ENCODE measurements at places on chromosomes 5 and 9.
A peak's percentile ranks its signal among the peaks of the same experiment; 100 is the strongest.

DNA sequence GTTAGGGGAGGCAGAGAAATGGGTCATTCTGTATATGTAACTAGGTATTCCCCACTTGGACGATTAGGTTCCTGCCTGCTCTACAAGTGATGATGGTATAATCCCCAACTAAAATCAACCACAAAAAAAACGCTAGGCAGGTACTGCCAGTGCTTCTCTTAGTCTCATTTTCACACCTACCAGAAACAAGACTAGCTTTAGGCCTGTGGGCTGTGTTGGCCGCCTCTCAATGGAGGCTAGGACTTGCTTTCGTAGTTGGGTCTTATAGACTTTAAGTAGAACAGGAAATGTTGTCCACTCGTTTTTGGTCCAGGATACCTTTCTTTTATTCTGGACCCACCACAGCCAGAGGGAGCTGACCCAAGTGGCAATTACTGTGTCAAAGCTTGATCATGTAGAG lies 111.8 kb downstream of the UNC13B start:
- DNase-seq, result no peak

GRCh38 chr5:19519448-19519847 lies 468.6 kb downstream of the CDH18 start:
- DNase-seq, result no peak

DNA sequence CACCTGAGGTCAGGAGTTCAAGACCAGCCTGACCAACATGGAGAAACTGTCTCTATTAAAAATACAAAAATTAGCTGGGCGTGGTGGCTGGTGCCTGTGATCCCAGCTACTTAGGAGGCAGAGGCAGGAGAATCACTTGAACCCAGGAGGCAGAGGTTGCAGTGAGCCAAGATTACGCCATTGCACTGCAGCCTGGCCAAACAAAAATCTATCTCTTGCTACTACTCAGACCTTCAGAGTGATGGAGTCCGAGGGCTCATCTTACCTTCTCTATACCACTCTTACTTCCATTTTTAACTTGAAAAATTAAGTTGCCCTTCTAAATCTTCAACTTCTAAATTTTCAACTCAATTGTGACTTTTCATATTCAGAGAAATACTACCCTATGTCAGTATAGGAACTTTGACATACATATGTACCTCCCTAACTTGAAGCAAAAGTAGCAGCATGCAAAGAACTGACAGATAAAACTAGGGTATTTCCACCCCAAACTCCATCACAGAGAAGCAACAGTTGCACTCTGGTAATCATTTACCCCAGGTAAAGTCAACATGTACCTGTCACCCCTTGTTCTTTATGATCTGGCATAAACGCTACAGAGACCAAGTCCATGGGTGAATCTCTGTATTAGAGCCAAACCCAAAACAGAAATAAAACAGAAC lies 11.4 kb downstream of the ZFAND5 start:
- DNase-seq, result no peak

GRCh38 chr5:172199446-172199845 lies 5.5 kb downstream of the EFCAB9 start:
- DNase-seq, result no peak

GRCh38 chr9:114909661-114910060 lies 20.7 kb downstream of the TNFSF8 start:
- DNase-seq, result no peak

DNA sequence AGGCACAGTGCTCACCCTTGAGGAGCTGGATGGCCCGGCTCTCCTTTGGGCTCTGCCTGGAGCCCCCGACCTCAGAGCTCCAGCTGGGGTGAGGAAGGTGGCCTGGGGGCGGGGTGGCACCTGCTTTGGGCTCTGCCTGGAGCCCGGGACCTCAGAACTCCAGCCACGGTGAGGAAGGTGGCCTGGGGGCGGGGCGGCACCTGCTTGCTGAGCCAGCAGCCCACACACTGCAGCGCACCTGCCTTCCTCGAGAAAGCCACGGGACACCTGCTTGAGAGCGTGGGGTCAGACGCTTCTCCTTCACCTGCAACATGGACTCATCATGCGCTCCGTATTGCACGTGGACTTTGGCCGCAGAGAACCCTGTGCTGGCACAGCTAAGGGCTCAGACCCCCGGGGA lies 51.8 kb downstream of the IRX2 start:
- DNase-seq, result no peak

- peak; percentile 4 for DNase-seq
Observed at GRCh38 chr5:51383131-51384121, at the start of gene ISL1. TSS of gene ISL1 (plus strand) at chr5:51383448. CDS start at chr5:51383672, 224 bp downstream.

GRCh38 chr5:132475987-132476875 lies 14.3 kb downstream of the IRF1 start:
- no peak for DNase-seq

DNA sequence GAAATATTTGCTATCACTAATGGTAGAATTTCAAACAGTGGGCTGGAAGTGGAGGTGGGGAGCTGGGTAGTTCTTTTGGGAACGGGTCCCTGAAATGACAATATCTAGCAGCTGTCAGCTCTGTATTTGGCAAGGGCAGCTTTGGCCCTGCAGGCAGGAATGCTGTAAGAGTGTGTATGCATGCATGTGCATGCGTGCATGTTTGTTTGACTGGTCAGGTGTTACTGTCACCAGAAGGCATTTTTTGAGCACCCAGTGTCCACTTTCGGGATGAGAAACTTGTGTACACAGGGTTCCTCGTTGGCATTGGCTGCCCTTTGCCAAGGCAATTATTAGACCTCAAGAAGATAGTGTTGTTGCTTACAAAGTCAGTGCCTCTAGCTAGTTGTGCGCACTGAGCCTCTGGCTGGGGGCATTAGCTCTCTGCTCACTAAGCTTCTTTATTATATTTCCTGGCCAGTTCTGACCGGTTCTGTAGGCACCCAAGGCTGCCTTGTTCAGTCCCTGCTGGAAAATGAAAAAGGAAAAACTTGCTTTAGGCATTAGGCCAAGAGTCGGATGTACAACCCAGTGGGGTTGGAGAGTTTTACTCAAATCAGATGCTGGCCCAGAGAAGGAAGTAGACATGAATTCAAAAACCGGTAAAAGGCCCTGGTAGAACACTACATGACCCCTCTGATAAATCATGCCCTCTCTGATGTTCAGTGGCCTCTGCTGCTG lies 2.0 kb downstream of the CYFIP2 start:
- DNase-seq, result no peak

DNA sequence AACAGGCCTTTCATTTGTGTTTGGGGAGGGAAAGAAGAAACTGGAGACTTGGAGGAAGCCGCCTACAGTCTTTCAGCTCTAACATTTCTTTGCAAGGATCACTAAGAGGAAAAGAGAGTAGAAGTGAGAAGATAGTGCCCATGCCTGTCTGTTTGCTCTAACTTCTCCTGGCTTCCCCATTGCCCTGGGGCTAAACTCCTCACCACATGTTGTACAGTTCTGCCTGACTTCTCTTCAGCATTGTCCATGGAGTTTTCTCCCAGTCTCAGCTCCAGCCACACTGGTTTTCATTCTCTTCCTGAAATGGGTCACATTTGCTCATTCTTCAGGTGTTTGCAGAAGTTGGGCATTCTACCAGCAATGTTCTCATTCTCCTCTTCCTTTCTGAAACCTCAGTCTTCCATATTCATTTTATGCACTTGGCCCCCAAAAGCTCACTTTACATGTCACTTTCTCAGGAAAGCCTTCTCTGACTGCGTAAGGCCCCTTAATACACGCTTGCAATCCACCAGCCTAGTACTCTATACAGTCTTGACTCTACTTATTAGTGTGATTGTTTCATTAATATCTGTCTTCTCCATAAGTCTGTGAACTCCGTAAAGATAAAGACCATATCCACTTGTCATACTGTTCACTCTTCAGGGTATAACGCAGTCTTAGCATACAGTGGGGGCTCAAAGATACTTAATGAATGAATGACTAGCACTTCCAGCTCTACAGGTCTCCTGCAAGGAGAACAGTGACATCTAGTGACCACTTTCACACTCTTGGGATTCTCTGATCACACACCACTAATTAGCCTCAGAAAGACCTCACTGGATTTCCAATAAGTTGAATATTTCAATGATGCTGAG lies 40.2 kb upstream of the TRIM32 start:
- no peak for DNase-seq

DNA sequence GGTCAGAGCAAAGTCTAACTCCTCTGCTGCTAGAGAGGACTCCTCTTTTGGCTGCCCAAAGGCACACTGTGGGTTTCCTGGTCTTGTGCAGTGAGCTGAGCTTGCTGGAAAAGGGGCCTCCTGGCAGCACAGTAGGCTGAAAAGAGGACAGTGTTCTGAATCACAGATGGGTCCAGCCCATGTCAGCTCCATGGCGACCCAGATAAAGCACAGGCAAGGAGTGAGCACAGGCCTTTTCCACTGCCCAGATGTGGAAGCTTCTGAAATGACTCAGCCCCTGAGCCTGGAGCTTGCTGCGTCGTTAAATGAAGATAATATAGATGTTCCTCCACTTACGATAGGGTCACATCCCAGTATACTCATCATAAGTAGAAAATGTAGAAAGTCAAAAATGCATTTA lies 8.1 kb downstream of the CCDC180 start:
- DNase-seq, result no peak

DNA sequence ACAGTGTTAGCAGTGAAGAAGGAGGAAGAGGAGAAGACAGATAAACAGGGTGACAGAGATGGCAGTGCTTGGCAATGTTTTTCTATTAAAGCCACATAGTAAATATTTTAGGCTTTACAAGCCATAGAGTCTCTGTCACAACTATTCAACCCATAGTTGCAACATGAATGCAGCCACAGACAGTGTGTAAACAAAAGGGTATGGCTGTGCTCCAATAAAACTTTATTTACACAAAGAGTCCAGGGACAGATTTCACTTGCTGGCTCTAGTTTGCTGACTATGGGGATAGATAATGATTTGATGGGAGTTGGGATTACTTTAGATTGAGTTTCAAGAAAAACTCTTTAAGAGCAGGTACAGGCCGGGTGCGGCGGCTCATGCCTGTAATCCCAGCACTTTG lies 224.8 kb upstream of the SEMA6A start:
- DNase-seq, result no peak

DNA sequence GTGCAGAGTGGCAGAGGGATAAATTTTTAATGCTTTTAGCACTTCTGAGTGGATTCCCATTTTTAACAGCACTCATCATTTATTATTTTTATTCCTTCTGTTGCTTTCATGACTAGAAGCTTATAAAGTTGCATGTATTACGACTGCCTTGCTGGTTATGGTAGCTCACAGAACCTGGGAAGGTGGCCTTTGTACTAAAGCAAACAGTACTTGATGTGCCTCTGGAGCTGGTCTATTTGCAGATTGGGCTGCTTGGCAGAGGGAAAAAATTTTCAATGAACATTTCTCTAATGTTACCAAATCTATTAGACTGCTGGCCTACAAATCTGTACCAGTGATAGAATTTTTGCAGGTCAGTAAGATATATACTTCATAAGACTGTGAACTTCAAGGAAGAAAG lies 274.5 kb upstream of the C9orf72 start:
- DNase-seq, result no peak

GRCh38 chr9:27157736-27158135 lies 48.7 kb downstream of the TEK start:
- DNase-seq, result no peak

- DNase-seq, result no peak
Observed at GRCh38 chr5:139574641-139575312, 13.6 kb downstream of the UBE2D2 start.

GRCh38 chr5:179837076-179838011 lies 16.6 kb downstream of the SQSTM1 start:
- no peak for DNase-seq

DNA sequence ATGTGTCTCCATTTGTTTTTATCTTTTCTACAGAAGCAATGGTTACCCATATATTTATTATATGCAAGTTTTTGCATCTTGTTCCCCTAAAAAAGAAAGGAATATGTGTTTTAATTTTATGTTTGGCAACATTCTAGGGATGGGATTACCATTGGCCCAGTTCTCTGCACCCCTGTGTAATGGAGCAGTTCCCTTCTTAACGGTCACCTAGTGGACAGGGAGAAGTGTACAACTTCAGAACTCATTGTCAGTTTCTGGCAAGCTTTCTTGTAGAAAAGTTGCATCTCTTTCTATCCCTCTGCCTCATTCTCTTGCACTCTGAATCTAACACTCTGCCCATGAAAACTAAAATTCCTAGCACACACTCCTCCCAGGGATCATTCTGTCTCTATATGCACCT lies 78.2 kb downstream of the DOCK8 start:
- DNase-seq, result no peak

- DNase-seq, result peak; percentile 20
Observed at GRCh38 chr5:44774279-44774880, 34.4 kb upstream of the MRPS30 start.

DNA sequence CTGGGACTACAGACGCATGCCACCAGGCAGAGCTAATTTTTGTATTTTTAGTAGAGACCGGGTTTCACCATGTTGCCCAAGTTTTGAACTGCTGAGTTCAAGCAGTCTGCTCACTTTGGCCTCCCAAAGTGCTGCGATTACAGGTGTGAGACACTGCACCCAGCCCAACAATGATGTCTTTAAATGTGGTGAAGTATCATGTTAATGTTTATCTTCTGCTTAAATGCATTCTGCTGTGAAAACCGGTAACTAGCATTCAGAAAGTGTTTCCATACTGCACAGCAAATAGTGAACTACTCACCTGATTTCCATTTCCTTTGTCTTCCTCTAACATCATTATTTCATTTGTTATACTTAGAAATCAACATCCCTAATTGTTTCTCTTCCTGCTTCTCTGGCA lies 264.0 kb upstream of the ITGA1 start:
- no peak for DNase-seq

GRCh38 chr5:64767959-64768357 lies 533 bp downstream of the SREK1IP1 start:
- no peak for DNase-seq

DNA sequence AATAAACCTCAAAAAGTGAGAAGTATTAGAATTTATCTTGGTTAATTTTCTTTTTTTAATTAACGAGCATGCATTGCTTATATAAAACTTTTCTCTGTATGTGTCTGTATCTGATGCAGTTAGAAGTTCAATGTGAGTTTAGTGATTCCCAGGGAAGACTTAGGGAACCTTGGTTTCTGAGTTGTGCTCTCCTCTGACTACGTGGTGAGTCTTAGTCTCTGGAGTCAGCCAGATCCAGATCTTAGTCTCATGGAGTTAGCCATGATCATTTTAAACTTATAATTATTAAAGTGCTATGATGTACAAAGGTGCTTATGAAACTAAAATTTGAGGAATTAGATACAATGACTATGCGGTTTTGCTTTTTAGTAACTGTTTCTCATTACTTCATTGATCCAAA lies 285.3 kb upstream of the DMRT1 start:
- DNase-seq, result no peak

GRCh38 chr5:1762121-1762882 lies 37.3 kb downstream of the MRPL36 start:
- no peak for DNase-seq

DNA sequence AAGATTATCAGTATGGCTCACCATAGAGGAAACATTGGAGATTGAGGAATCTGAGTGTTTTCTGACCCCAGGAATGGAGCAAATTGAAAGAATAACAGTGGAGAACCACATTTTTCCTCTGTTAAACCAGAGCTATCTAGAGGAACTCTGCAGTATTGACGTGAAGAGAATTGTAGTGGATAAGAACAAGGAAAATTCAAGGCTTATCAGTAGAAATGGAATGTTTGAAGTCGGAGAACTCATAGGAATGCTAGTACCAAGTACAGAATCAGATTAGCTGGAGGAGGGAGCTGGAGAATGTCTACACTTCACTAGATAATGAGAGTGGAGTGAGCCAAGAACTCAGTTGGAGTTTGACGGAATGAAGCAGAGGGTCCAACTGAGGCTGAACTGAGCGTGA lies 50.3 kb downstream of the SNCAIP start:
- DNase-seq, result no peak
